ENCODE measurements at places on chromosomes 6 and 20. TPM values are rescaled to one million over a fixed set of nuclear protein-coding genes. Genes with fewer than 3 reads are reported as not detected.
A peak's percentile ranks its signal among the peaks of the same experiment; 100 is the strongest.

Gene ZNF311
- 0.21 TPM for polyA plus RNA-seq

Gene GJA10
- polyA plus RNA-seq: not detected

Gene RNF217
- polyA plus RNA-seq: 0.32 TPM

Gene LAMA2
- polyA plus RNA-seq: 0.92 TPM

Gene EDN3
- polyA plus RNA-seq: 0.05 TPM

DNA sequence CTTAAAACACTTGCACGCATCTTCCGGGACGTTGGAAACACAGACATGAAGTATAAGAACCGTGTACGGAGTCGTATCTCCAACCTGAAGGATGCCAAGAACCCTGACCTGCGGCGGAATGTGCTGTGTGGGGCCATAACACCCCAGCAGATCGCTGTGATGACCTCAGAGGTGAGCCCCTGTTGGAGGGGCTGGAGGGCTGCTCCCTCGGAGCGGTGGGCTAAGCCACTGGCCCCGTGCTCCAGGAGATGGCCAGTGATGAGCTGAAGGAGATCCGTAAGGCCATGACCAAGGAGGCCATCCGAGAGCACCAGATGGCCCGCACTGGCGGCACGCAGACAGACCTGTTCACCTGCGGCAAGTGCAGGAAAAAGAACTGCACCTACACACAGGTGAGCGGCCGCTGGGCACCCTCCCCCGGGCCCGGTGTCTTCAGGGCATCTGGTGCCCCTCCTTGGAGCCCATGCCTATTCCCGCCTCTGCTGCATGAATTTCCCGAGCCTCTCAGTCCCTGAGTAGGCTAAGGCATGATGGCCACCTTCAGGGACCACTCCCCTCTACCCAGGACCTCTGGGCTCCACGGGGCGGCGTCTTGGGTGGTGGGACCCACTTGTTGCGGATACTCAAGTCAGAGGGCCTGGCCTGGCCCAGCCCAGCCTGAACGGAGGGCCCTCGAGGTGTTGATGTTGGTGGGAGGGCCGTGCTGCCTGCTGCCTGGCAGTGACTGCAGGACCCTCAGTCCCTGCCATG is 7.4 kb downstream of the TCEA2 start:
- no peak for DNase-seq
- no peaks in the 10 kb centered on the region for H3K4me1 ChIP-seq
- H3K27ac ChIP-seq: no peak overlapping the region
- H3K4me3 ChIP-seq: no peak overlapping the region
- peaks cover 17% of the 10 kb centered on the region for H3K36me3 ChIP-seq
- H3K27me3 ChIP-seq: no peaks in the 10 kb centered on the region

GRCh38 chr20:45969712-45970634 is 2.0 kb downstream of the ZNF335 start:
- peak; percentile 75 for DNase-seq
- H3K27me3 ChIP-seq: no peaks in the 10 kb centered on the region
- H3K36me3 ChIP-seq: peaks cover 26% of the 10 kb centered on the region
- H3K27ac ChIP-seq: peak overlapping the region; percentile 100
- H3K4me1 ChIP-seq: peaks cover 9% of the 10 kb centered on the region

- peaks cover 74% of the 10 kb centered on the region for H3K4me1 ChIP-seq
- peak overlapping the region; percentile 91 for H3K27ac ChIP-seq
- H3K4me3 ChIP-seq: no peak overlapping the region
- H3K36me3 ChIP-seq: peaks cover 2% of the 10 kb centered on the region
Measured at GRCh38 chr6:52550870-52551269, 26.0 kb downstream of the TRAM2 start.

- no peak overlapping the region for H3K27ac ChIP-seq
- no peak for DNase-seq
- H3K27me3 ChIP-seq: no peaks in the 10 kb centered on the region
- H3K4me3 ChIP-seq: peak overlapping the region; percentile 93
Measured at GRCh38 chr6:24718449-24719124, 367 bp downstream of the C6orf62 start.

- no peaks in the 10 kb centered on the region for H3K4me1 ChIP-seq
- peak; percentile 83 for DNase-seq
- no peaks in the 10 kb centered on the region for H3K27me3 ChIP-seq
- H3K4me3 ChIP-seq: no peak overlapping the region
- peak overlapping the region; percentile 78 for H3K27ac ChIP-seq
- H3K36me3 ChIP-seq: no peaks in the 10 kb centered on the region
Measured at GRCh38 chr20:33702861-33703260, 16.7 kb upstream of the E2F1 start.

- H3K27ac ChIP-seq: no peak overlapping the region
- H3K36me3 ChIP-seq: no peaks in the 10 kb centered on the region
- H3K4me3 ChIP-seq: no peak overlapping the region
- H3K4me1 ChIP-seq: no peaks in the 10 kb centered on the region
- peaks cover 4% of the 10 kb centered on the region for H3K27me3 ChIP-seq
Measured at GRCh38 chr6:150710236-150710635, 110.6 kb downstream of the PLEKHG1 start.

DNA sequence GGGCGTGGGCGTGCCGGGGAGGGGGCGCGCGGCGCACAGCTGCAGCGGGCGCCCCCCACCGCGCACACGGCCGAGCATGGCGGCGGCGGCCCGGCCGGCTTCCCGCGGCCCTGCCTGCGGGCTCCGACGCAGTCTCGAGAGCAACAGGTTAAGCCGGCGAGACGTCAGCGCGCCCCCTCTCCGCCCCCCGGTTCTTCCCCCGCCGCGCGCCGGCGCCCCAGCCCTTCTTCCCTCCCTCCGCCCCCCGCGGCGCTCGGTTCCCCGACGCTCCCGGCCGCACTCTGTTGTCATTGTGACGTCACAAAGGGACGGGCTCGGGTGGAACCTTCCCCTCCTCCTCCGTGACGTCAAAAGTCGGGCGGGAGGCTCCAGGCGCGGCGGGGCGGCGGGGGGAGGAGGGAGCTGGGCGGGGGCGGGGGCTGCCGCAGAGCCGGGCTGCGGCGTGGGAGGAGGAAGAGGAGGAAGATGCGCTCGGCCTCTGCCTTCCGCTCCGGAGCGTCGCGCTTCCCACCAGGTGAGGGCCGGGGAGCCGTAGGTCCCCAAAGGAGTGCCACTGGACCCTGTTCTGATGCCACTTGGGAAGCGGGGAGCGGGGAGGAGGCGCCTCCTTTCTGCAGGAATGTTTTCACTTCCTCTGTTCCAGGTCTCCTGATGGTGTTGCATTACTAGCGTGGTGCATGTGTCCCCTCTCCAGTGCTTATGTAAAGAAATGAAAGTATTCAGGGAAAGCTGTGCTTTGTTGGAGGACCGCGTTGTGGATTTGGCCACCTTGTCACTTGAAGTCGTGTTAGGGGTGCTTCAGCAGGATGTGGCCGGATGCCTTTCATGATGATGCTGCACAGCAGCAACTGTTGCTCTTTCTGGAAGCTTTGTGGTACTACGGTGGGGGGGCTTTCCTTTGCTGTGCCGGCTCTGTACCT is 2.8 kb downstream of the JARID2 start:
- peak overlapping the region; percentile 78 for H3K4me3 ChIP-seq
- H3K36me3 ChIP-seq: no peaks in the 10 kb centered on the region
- peak; percentile 96 for DNase-seq
- H3K27me3 ChIP-seq: no peaks in the 10 kb centered on the region
- peaks cover 7% of the 10 kb centered on the region for H3K4me1 ChIP-seq
- H3K27ac ChIP-seq: peak overlapping the region; percentile 79

- H3K4me3 ChIP-seq: peak overlapping the region; percentile 44
- H3K27ac ChIP-seq: no peak overlapping the region
- peaks cover 57% of the 10 kb centered on the region for H3K27me3 ChIP-seq
- peak; percentile 27 for DNase-seq
- H3K4me1 ChIP-seq: no peaks in the 10 kb centered on the region
Measured at GRCh38 chr6:10425975-10426780, 11.3 kb upstream of the TFAP2A start.

DNA sequence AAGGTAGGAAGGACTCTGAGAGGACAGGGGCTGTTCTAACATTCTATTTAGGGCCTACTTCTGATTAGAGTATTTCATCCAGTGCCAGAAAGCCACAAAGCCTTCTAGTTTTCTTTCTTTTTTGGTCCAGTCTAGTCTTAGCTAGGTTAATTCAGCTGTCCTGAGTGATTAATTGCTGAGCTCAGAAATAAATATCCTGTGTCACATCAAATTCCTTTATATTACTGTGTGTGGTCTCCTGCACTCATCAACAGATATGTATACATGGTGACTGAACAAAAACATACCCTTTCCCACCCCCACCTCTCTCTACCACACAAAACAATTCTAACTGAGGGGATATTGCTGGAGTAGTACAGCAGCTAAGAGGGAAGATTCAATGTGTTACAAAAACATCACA is 601.5 kb upstream of the NRSN1 start:
- H3K36me3 ChIP-seq: no peaks in the 10 kb centered on the region
- H3K4me1 ChIP-seq: no peaks in the 10 kb centered on the region
- no peak overlapping the region for H3K27ac ChIP-seq
- H3K27me3 ChIP-seq: no peaks in the 10 kb centered on the region
- H3K4me3 ChIP-seq: peak overlapping the region; percentile 17

DNA sequence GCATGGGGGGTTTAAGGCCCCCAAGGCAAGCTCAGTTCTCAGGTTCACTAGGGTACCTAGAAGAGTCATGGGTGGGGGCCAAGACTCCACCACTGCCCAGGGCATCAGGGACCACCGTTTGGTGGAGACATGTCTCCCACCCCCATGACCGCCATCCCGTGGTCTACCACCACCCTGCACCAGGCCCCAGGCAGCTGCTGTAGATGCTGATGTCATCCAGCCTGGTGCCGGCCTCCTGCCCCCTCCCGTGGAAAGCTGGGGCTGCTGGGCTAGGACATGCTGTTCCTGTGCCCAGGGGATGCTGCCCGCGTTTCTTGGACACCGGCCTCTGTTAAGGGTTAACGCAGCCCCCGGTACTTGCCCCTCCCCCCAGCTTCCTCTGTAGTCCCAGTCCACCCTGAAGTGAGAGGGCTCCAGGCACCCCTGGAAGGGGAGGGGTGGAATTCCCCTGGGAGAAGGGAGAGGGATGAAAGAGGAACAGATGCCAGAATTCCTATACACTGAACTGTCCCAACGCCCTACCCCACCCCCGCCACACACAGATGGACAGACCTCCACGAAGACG is 587 bp downstream of the IP6K3 start:
- DNase-seq: peak; percentile 63
- H3K27me3 ChIP-seq: no peaks in the 10 kb centered on the region
- H3K4me1 ChIP-seq: peaks cover 15% of the 10 kb centered on the region

GRCh38 chr6:125231574-125232343 is 70.0 kb downstream of the HDDC2 start:
- peaks cover 15% of the 10 kb centered on the region for H3K27me3 ChIP-seq
- DNase-seq: no peak
- no peaks in the 10 kb centered on the region for H3K4me1 ChIP-seq
- H3K4me3 ChIP-seq: no peak overlapping the region
- H3K36me3 ChIP-seq: no peaks in the 10 kb centered on the region
